Smooth muscle cell of the brain vasculature (primary cell): ENCODE measurements at places on chromosomes 12 and 14.

GRCh38 chr12:4256043-4256826, 17.3 kb upstream of the CCND2 start:
- no peak for DNase-seq

- DNase-seq = no peak
These were observed 69.9 kb downstream of the RPS29 start for GRCh38 chr14:49516286-49516685.

- no peak for DNase-seq
These were observed 40.0 kb upstream of the PCNX4 start for GRCh38 chr14:60051721-60052221.

GRCh38 chr12:47184813-47185212, 105.1 kb upstream of the AMIGO2 start:
- DNase-seq = no peak

DNA sequence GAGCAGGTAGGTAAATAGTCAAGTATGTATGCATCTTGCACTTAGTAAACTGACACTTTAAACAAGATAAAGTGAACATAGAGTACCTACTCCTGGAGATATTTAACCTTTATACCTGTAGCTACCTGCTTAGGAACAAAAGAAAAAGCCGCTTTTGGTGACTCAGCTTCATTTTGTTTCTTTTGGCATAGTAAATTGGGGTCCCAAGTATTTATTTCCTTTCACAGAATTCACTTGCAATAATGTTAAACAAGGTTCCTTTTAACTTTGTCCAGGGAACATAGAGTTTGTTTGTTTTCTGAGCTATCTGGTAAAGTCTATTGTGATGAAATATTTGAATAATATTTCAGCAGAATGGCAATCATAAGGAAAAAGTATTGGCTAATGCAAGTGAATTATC, 20.0 kb downstream of the SLCO1B3 start:
- no peak for DNase-seq

GRCh38 chr14:51006781-51007211, 62.5 kb upstream of the PYGL start:
- no peak for DNase-seq

DNA sequence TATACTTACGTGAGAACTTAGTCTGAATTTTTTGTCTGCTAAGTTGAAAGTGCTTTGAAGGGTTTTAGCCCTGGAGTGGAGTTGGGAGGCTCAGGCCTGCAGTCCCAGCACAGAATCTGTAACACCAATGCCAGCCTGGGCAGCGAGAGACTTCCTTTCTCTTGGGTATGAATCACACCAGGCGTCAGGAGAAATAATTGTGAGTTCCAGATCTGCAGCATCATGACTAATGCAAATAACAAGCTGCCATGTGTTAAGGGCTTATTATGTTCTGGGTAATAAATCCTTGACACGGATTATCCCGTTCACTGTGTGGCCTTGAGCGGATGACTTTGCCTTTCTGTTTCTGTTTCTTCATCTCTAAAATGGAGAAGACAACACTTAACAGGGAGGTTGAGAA, 70.6 kb downstream of the B4GALNT3 start:
- no peak for DNase-seq
